ACHN (cell line): ENCODE measurements at places on chromosomes 5 and 9.

GRCh38 chr5:135430135-135430437 is 17.1 kb downstream of the DCANP1 start:
- no peak for DNase-seq

- no peak for DNase-seq
These were observed 472.1 kb upstream of the TNC start for GRCh38 chr9:115590011-115590410.

GRCh38 chr9:33445389-33446239 is 1.8 kb downstream of the AQP3 start:
- no peak for DNase-seq

DNA sequence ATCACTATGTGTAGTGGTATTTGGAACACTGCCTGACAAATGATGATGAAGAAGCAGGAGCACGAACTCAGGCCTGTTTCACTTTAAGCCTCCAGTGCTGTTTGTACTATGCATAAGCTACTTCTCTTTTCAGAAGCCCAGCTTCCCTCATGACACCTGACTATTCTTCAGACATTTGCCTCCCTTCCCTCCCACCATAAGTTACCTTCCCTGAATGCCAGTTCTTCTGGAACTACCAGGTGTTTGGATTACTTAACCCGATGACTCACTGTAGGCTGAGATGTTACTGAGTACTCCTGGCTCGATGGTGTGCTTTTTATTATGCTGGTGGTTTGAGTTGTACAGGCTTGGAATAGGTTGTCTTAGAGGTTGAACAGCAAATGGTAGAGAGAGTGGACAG is 180.0 kb downstream of the SPATA31D1 start:
- no peak for DNase-seq

DNA sequence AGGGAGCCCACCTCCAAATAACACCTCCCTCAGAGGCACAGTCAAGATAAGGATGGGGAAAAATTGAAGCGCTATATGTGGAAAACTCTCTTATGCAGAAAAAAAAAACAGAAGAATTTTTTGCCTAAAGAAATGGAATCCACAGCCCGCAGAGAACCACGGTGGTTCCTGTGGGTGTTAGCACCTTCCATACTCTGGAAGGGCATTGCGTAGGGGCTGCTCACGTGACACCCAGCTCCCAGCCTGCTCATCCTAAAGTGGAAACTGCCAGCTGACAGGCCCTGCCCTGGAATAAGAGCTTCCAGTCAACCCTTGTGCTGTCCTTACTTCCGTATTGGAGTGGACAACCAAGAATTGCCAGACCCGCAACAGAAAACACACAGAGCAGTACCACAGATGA is 142.5 kb downstream of the FSTL4 start:
- DNase-seq: no peak

GRCh38 chr5:134511796-134512660 is 13.4 kb upstream of the JADE2 start:
- DNase-seq: peak; percentile 41

DNA sequence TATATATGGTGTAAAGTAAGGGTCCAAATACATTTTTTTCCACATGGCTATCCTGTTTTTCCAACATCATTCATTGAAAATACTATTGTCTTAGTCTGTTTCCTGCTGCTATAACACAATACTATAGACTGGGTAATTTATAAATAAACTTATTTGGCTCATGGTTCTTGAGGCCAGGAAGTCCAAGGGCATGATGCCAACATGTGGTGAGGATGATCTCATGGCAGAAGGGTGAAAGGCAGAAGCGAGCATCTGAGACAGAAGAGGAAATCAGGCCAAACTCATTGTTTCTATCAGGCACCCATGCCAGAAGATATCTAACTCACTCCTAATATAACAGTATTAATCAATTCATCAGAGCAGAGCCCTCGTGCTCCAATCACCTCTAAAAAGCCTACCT is 42.6 kb downstream of the ANKRD55 start:
- no peak for DNase-seq

DNA sequence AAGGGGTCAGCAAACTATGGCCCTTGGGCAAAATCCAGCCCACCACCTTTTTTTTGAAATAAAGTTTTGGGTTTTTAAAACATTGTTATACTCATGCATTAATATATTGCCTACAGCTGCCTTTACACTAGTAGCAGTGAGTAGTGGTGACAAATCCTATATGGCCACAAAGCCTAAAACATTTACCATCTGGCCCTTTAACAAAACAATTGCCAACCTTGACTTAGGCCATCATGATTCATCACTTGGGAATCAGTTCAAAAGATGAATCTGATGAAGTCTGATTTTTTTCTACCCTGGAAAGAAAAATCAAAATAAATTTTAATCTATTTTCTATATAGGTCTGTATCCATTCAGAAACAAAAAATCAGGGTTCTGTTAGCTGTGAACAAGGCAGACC is 484.9 kb downstream of the BNC2 start:
- peak; percentile 17 for DNase-seq

DNA sequence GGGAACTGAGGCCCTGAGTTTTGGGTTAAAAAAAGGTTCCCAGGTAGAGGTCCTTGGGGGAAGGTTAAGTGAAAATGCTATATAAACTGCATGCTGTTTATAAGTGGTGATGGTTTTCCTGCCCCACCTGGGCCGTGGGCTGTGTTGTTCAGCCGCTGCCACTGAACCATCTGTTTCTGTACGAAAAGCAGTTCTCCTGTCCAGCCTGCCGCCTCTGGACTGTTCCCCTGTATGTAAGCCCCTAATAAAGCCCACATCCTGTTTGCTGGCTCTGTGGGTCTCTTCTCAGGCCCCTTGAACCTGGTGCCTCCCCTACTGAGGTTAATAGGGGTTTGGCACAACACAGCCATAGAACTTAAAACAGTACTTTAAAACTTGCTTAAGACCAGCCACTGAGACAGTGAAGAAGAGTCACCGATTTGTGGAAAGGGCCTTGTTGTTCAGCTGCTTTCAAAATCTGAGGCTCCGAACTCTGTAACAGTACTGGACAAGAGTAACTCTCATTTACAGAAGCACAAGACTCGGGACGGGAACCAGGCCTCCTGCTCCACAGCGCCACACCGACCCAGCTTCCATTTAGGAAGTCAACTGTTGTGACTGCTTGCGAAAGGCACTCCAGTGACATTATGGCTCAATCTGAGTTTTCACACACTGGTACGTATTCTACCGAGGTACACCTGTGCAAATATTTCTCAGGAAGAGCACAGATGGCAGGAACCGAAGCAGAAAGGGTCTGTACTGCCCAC is 192.5 kb downstream of the CDK5RAP2 start:
- DNase-seq: no peak

- no peak for DNase-seq
These were observed 11.4 kb upstream of the ZDHHC12 start for GRCh38 chr9:128735373-128735772.

GRCh38 chr5:81022688-81023084 is 62.5 kb downstream of the RASGRF2 start:
- no peak for DNase-seq

DNA sequence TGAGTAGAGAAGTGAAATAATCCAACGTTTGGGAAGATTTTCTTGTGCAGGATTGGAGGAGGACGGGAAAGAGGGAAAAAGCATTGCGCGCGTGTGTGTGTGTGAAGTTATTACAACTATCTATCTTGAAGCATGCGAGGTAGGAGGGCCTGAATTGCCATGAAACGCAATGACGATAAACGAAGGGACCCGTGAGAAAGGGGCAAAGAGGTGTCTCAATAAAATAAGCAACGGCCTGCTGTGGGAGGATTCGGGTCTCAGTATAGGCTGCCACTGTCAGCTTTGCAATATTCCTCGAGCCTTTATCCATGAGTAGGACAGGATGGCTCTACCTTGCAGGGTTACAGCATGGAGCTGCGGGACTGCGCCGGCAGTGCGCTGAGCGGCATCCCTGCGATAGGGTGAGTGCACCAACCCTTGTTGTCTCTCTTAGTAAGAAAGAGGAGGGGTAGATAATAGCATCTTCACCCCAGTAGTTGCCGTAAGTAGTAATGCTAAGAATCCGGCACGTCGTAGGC is 631 bp upstream of the RCL1 start:
- DNase-seq: no peak

DNA sequence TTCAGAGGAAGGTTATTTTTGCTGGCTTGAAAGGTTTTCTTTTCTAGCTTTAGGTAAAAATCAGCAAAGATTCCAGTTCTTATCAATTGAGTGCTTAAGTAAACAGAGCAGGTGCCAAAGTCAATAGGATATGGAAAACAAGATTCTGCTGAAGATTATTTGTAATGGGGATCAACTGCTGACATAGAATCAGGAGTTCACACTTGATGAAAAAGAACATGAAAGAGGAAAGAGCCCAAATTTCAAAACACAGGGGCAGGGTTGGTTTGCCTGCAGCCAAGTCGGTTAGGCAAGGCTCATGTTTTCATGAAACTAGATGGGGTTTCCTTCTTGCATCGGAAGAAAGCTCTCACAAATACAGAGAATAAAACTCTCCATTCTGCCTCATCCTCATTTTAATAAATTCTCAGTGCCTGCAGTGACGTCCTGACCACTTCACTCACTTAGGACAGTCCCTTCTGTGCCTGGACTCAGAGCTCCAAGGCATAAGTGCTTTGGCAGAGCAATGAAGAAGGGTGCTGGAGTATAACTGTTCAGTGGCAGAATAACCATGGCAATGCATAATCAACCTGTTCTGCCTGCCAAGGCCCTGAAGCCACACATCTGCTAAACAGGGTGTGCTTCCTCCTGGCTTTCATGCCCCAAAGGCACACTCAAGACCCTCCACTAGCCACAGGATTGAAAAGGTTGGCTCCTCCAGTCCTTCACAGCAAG is 179.6 kb downstream of the GNAQ start:
- no peak for DNase-seq

GRCh38 chr5:36875051-36875789 is 1.3 kb upstream of the NIPBL start:
- peak; percentile 56 for DNase-seq

DNA sequence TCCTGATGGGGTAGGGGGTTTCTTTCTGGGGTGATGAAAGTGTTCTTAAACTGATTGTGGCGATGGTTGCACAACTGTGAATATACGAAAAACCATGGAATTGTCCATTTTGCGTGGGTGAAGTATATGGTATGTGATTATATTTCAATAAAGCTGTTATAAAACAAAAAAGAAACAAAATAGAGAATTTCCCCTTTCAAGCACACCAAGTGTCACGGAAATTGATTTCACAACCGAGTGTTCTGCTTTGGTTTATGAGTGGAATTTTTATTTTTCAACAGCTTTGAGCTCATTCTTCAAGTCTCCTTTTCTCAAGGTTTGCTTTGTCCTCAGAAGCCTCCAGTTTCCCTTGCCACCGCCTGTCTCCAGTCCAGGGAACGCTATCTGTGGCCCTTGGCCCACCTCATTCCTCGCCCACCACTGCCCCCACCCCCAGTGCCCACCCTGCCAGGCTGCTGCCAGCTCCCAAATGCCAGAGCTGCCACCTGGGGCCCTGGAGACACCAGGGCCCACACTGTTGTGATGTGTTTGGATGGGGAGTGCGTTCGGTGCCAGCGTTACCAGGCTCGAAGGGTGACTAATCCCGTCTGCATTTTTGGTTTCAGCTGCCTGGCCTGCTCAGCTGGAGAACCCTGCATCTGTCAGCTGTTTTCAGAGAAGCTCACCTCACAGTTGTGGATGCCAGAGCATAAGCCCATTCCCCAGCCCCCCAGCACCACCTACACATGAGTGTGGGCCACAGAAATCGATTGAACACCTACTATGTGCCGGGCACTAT is 30.4 kb downstream of the DUSP1 start:
- DNase-seq: peak; percentile 88
